GM23248 (cell line): ENCODE measurements at places on chromosomes 6 and 20.

DNA sequence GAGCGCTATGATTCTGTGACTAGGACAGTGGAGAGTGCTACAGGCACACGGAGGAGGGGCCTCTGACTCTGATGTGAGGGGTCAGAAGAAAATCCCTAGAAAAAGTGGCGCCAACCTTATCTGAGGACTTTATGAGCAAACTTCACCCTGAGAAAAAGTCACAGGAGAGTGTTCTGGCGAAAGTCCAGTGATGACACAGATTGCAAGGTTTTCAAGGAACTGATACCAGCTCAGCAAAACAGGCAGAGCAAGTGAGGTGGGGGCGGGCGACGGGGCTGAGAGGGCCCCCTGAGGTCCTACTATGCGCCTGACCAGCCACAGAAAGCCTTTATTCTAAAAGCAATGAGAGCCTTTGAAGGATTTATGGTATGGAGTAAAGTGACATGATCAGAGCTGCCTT is 73.3 kb downstream of the SLC22A23 start:
- peak; percentile 68 for DNase-seq

GRCh38 chr20:6468423-6469116 is 298.9 kb upstream of the BMP2 start:
- no peak for DNase-seq

- DNase-seq, result peak; percentile 83
Measured at GRCh38 chr6:161272635-161273273, 1.1 kb downstream of the AGPAT4 start.

- DNase-seq, result no peak
Measured at GRCh38 chr20:57473246-57474048, 51.5 kb downstream of the CTCFL start.

- DNase-seq, result no peak
Measured at GRCh38 chr6:74646461-74646860, 559.4 kb downstream of the COL12A1 start.

GRCh38 chr20:45341579-45341938 is 6.7 kb downstream of the SDC4 start:
- no peak for DNase-seq

DNA sequence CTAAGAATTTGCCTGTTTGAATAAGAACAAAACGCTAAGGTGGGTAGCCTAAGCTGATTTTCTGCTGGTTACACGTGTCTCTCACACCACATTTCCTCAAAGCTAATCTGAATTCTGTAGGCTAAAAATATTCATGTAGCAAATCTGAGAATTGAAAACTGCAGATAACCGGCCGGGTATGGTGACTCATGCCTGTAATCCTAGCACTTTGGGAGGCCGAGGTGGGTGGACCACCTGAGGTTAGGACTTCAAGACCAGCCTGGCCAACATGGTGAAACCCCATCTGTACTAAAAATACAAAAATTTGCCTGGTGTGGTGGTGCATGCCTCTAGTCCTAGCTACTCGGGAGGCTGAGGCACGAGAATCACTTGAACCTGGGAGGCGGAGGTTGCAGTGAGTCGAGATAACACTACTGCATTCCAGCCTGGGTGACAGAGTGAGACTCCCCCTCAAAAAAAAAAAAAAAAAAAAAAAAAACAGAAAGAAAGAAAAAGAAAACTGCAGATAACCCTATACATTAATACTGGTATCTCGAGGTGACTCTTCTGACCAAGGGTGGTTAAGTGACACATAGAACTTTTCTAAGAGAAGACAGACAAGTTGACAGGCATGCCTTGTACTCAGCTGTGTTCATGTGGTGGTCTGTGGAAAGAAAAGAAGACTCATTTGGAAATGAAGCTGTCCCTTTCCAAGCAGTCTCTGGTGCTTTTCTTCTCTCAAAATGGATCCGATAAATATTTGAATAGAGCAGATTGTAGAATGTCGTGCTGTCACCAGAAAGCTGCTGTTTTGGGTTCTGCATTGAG is 24.7 kb upstream of the ASXL1 start:
- DNase-seq, result no peak

DNA sequence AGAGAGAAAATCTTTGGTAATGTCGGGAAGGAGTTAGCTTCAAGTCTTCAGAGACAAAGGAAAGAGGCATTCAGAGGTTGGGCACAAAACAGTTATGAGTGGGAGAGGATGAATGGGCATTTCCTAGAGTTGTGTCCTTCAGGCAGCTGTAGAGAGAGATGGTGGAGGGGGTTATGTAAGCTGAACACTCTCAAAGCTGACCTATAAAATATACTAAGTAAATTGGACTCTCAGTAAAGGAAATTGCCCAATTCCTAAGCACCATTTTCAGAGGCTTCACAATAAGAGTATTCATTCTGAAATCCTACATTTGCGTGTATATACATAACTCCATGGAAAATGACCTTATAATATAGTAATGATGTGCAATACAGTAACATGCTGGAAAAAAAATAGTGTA is 161.2 kb downstream of the KCNQ5 start:
- peak; percentile 21 for DNase-seq

DNA sequence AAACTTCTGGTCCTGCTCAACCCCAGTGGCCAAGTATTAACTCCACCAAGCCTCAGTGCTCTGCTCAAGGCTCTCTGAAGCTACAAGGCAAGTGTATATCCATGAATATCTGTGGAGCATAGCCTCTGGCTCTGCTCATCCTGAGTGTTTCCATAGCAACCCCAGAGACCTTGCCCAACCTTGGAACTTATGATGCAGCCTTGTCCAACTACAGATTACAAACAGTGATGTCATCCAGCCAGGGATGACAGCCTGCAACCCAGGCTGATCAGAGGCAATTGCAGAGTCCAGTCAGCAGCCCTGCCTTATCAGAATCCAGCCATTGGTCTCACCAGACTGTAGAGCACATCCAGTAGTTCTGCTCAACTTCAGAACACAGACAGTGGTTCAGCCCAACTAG is 65.5 kb upstream of the SPACA1 start:
- DNase-seq, result no peak

- peak; percentile 96 for DNase-seq
Measured at GRCh38 chr6:1609648-1610496, at the start of gene FOXC1. Gene FOXC1, plus strand, starts transcription at chr6:1609915. Its CDS starts 531 bp downstream, at chr6:1610446.

DNA sequence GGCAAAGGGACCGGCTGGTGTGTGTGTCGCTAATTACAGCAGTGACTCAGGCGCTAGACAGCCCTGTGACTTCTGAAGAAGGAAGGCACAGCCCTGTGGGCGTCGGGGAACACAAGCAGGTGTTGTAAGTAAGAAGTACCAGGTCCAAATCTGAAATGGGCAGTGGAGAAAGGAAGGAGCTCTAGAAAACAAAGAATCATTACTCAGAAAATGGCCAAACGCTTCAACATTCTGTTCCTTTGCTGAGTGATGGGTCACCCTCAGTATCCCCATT is 106.8 kb downstream of the PXDC1 start:
- peak; percentile 8 for DNase-seq

- DNase-seq, result peak; percentile 32
Measured at GRCh38 chr20:57879779-57880570, 170.2 kb upstream of the PMEPA1 start.

GRCh38 chr20:33971147-33971975 is 22.4 kb upstream of the RALY start:
- DNase-seq, result no peak

- peak; percentile 78 for DNase-seq
Measured at GRCh38 chr20:38165089-38165965, at the start of gene TGM2. Gene TGM2, minus strand, starts transcription at chr20:38165270. Its CDS starts 72 bp downstream, at chr20:38165198.

DNA sequence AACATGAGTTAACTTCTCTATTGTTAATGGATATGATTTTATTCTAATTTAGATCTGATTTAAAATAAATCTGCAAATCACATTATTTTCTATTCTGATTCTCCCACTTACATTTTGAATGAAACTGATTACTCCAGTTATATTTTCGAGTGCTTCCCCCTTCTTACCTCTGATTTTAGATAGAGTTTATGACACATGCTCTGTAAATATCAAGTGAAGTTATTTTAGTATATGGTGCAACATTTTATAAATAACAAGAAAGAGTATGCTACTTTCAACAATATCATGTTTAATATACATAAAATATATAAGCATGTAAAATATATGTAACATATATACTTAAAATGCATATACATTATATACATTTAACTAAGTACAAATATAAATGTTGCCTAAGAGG is 38.9 kb downstream of the PLCB1 start:
- no peak for DNase-seq

GRCh38 chr20:38355161-38356012 is 9.1 kb downstream of the LBP start:
- DNase-seq, result no peak

GRCh38 chr20:61184194-61184593 is 67.9 kb upstream of the CDH4 start:
- no peak for DNase-seq

- DNase-seq, result no peak
Measured at GRCh38 chr6:167737205-167737830, 89.4 kb upstream of the AFDN start.

DNA sequence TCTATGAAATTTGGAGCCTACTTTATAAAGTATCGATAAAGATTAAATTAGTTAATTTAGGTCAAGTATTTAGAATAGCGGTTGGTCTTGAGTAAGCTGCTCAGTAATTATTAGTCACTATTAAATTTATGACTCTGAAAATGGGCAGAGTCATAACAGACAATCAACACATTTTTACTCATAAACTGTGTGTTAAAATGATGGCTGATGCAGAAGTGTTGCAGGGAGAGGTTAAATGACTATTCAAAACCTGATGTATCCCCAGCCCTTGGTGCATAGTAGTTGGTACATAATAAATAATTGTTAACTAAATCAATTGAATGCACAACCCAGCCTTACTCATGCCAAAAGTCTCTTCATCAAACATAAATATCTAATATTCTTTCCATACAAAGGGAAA is 30.6 kb downstream of the HIVEP2 start:
- peak; percentile 36 for DNase-seq

- DNase-seq, result peak; percentile 50
Measured at GRCh38 chr20:3071610-3072529, at the start of gene OXT. Gene OXT, plus strand, starts transcription at chr20:3071620. Its CDS starts 36 bp downstream, at chr20:3071656.

GRCh38 chr6:53348371-53349208 is at the start of gene ELOVL5:
Gene ELOVL5, minus strand, starts transcription at chr6:53348950. Its CDS starts 53,251 bp downstream, at chr6:53295699.
- peak; percentile 99 for DNase-seq

GRCh38 chr6:79713701-79714322 is 82.7 kb downstream of the SH3BGRL2 start:
- peak; percentile 41 for DNase-seq

DNA sequence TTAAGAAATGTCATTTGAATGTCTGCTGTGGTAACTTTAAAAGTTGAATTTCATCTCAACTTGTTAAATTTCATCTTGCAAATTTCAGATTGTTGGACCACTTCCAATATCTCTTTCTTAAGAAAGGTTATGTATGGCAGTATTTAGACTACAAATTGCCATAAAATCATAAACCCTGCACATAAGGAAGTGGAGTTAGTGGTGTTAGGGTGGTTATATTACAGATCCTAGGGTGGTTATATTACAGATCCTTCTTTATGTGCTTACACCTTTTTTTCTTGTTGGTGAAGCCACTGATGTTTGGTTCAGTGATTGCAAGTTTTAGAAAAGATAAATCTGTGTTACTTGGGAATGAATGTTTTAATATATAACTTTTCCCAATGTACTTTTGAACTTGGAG is 9.0 kb downstream of the DSE start:
- no peak for DNase-seq

GRCh38 chr20:51353491-51353890 is 189.0 kb downstream of the NFATC2 start:
- DNase-seq, result no peak

DNA sequence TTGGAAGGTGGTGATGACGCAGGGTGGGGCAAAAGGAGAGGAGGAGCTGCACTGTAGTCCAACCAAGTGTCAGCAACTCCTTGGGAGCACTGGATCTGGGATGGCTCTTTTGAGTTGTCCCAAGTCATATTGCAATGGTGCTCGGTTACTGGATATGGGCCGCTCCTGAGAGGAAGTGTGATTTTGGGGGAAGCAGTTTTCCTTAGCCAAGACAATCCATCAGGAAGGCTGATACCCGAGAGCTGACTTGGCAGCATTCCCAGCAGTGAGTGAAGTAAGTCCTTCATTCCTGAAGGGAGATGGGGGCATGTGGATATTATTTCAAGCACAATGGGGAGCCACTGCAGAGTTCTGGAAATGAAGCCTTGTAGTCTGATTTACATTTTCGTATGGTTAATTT is 354.1 kb downstream of the RFPL4B start:
- DNase-seq, result peak; percentile 6

DNA sequence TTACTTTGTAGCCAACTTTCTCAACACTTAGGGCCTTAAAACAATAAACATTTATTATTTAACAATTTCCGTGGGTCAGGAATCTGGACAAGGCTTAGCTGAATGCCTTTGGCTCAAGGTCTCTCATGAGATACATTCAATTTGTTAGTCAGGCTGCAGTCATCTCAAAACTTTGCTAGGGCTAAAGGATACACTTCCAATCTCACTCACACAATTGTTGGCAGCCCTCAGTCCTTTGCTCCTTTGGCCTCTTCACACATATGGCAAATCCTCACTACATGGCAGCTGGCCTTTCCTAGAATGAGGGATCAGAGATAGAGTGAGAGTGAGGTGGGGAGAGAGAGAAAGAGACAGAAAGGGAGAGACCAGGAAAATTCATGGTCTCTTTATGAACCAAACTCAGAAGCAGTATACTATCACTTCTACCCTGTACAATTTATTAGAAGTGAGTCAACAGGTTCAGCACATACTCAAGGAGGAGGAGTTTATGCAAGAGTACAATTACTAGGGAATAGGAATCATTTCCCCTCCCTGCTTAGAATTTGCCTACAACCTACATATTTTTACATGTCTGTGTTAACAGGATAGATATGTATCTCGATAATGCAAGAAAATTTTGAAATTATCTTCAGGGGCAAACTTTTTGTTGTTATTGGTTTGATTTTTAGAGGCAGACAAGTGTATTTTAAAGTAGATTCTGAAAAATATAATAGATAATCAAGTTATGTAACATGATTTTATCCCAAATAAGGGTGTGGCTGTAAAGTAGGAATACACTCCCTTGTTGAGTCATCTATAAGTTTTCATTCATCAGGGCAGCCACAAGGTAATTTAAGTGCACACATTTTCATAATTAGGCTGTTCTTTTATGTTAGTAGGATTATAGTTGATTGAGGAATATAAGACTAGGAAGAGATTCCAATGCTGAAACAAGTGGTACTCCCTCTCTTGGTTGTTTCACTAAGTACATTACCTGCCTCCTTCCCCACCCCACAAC is 85.9 kb upstream of the HMGCLL1 start:
- peak; percentile 8 for DNase-seq

DNA sequence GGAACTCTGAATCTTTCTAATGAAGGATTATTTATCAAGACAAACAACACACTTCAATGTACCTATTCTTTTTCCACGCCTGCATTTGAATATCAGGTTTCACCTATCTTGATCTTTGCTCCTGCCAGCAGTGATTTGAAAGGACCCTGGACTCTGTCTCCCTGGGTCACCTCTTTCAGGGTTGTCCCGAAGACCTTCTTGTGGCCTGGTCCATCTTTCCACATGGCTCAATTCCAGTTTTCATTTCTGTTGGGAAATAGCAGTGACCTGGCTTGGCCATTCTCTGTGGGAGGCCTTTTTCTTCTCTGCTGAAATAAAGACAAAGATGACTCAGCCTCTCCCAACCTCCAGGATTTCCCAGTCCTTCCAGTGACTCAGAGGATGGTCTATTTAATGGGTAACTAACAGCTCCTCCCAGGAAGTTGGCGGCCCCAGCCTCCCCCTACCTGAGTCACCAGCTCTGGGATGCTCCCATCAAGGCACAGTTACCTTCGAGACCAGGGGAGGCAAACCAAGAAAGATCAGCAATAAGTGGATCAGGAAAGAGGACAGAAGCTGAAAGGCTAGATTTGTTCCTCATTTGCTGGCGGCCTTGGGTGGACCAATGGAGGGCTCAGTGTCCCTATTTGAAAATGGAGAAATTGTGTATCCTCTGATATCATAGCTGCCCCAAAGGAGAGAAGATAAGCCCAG is 120.2 kb upstream of the RNF24 start:
- DNase-seq, result peak; percentile 99
